ENCODE measurements at places on chromosomes 7 and 10. TPM values are rescaled to one million over a fixed set of nuclear protein-coding genes. Genes with fewer than 3 reads are reported as not detected.

DNA sequence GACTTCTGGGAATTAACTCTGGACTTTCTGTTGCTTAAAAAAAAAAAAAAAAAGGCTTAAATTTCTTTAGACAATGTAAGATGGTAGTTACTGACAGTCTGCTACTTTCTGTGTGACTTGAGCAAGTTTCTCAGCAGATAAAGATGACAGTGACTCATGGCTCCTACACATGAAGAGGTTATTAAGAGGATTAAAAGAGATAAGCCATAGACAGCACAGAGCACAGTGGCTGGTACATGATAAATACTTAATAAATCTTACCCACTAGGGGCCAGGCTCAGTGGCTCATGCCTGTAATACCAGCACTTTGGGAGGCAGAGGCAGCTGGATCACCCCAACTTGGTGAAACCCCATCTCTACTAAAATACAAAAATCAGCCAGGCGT lies 174.8 kb downstream of the JAZF1 start:
- DNase-seq = no peak

GRCh38 chr7:42338231-42338915 lies 101.4 kb upstream of the GLI3 start:
- no peak for DNase-seq

DNA sequence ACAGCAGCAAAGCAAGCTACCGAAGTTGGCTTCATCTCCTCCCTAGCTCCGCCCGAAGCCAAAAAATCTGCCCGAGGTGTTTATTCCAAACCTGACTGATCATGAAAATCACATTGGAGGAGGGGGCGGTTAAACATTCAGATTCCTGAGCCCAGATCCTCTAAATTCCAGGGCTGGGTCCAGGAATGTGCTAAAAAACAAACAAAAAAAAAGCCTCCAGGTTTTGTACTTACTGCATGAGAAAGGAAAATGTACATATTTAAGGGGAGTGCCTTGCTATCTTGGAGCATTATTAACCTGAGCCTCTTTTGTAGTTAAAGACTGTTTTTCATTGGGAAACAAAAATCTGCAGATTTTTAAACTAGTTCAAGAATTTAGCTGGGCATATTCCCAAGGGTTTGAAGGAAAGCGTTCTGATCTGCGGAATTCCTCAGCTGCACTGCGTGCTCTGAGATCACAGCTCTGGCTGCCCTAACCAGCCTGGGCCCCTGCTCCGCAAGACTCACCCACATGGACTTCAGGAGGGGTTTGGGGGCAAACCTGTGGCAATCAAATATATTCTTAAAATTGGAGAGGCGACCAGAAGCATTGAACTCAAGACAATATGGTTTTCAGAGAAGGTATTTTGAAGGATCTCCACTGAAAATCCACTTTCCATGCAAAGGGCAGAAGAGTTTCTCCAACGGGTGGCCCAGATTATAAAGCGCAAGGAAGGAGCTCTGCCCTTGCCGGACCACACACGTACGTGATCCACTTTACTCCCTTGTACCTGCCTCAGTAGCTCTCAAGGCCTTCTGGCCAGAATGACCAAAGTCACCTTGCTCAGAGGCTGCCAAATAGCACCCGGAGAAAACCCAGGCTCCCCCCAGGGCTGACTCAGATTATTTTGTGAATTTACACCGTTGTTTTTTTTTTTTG lies 10.0 kb upstream of the TNS3 start:
- peak; percentile 84 for DNase-seq

DNA sequence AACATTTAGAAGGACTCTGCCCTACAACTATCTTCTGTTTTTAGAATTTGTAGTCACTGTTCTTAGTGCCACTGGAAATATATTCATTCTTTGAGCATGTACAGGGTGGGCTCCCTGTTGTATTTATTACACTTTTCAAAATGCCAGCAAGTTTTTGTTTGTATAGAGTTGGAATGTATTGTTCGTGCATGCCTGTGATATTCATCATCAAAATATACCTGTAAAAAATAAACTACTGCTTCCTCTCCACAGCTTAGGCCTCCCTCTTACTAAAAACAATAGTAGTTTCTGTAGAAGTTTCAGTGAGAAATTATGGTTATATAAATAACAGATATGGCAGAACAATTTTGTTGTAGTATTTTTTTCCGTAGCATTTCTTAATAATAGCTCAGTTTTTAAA lies 61.6 kb downstream of the NHLRC2 start:
- DNase-seq = no peak

GRCh38 chr10:132399117-132400035 lies 2.4 kb downstream of the PWWP2B start:
- DNase-seq = no peak

DNA sequence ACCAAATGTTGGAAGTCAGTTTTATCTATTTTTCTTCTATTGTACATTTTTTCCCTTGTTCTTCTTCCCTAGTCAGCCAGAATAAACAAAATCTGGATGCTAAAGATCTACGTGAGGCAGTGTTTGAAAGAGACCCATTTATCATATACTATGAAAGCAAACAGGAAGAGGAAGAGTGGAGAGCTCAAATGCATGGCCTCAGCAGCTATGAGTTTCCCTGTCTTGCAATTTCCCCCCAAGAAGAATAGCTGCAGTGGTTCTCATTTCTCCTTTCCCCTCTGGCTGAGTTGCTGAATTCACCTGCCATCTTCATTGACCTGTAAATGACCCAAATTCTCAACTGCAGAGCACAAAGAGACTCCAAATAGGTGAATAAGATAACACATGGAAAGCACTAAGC lies 347.1 kb upstream of the NRP1 start:
- no peak for DNase-seq

- no peak for DNase-seq
Measured at GRCh38 chr10:131909014-131909808, 8.4 kb downstream of the PPP2R2D start.

The SPDYE6 gene
- total RNA-seq = not detected

The DNMBP gene
- 6.0 TPM for total RNA-seq

The FAM25A gene
- total RNA-seq = not detected

The CNPY1 gene
- not detected for total RNA-seq
